GM13976 (cell line): ENCODE measurements at places on chromosomes 4 and X.

GRCh38 chr4:42642101-42642797 is 14.7 kb downstream of the ATP8A1 start:
- no peak for DNase-seq

DNA sequence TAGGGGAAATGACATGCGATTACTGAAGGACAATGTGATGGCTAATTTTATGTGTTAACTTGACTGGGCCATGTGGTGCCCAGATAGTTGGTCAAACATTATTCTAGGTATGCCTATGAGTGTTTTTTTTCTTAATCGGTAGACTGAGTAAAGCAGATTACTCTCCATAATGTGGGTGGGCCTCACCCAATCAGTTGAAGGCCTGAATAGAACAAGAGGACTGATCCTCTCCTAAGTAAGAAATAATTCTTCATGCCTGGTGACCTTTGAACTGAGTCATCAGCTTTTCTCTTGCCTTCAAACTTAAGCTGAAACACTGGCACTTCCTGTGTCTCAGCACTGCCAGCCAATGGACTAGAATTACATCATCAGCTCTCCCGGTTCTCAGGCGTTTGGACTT is 164.0 kb upstream of the FGF13 start:
- no peak for DNase-seq

- no peak for DNase-seq
Measured at GRCh38 chr4:176653401-176654220, 139.1 kb downstream of the VEGFC start.

GRCh38 chr4:102089850-102090621 is 255.2 kb downstream of the SLC39A8 start:
- DNase-seq, result no peak

DNA sequence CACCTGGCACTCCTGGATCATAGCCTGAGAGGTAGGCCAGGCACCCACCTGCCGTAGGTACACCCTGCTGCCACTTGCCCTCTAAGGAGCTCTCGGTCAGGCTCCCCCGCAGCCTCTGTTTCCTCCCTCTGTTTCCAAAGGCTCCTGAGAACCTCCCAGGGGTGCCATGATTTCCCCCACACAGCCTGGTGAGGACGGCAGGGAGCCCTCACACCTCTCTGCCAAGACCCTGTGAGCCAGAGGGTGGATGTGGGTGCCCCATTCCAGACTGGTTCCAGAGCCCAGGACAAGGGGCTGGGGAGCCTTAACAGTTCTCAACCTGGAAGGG is 1.6 kb upstream of the ABLIM2 start:
- no peak for DNase-seq

DNA sequence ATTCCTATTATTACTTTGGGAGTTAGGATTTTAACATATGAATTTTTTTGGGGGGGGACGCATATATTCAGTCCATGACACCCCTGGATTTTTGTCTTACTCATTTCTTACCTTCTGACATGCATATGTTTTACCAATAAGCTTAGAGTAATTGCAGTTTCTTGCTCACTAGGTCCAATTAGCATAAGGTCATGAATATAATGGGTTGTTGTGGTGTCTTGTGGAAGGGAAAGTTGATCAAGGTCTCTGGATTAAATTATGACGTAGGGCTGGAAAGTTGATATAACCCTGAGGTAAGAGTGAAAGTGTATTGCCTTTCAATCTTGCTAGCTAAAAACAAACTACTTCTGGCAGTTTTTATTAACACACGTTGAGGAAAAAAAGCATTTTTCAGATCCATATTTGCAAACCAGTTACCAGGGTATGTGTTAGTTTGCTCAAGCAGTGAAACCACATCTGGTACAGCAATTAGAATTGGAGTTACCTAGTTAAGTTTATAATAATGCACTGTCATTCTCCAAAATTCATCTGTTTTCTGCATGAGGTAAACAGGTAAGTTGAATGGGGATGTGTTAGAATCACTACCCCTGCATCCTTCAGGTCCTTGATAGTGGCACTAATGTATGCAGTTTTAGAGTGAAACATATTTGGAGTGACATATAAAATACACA is 32.0 kb downstream of the STIM2 start:
- DNase-seq, result no peak

GRCh38 chr4:78990938-78991810 is 51.9 kb upstream of the PAQR3 start:
- DNase-seq, result no peak

- DNase-seq, result no peak
Measured at GRCh38 chrX:638482-639131, 8.0 kb downstream of the SHOX start.

DNA sequence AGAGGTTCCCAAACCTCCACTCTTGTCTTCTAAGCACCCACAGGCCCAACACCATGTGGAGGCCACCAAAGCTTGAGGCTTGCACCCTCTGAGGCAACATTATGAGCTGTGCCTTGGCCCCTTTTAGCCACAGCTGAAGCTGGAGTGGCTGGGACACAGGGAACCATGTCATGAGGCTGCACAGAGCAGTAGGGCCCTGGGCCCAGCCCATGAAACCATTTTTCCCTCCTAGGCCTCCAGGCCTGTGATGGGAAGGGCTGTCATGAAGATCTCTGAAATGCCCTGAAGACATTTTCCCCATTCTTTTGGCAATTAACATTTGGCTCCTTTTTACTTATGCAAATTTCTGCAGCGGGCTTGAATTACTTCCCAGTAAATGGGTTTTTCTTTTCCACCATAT is 14.8 kb downstream of the RBMXL3 start:
- no peak for DNase-seq

- DNase-seq, result no peak
Measured at GRCh38 chr4:124480061-124480460, 232.5 kb downstream of the ANKRD50 start.

- no peak for DNase-seq
Measured at GRCh38 chr4:159776961-159777360, 674.1 kb downstream of the RAPGEF2 start.

GRCh38 chr4:6894528-6895498 is 14.8 kb upstream of the TBC1D14 start:
- DNase-seq, result no peak

GRCh38 chr4:120723986-120724385 is 198.5 kb downstream of the PRDM5 start:
- DNase-seq, result no peak

GRCh38 chr4:129929052-129929451 is 833.1 kb downstream of the C4orf33 start:
- no peak for DNase-seq

DNA sequence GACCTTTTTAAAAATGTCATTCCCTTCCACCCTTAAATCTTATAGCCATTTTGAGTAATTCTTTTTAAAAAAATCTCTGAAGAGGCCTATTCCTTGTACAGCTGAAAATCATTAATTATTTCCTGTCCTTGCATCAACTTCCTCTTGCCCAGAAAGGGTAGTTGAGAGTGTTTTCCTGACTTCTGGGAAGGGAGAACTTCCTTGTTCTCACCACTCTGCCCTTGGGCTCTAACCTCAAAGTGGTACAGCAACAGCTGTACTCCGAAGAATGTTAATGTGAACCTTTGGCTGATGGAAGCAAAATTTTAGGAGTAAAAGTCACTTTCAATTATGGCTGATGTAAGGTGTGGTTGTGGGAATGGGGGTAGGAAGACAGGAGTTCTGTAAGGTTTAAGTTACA is 15.1 kb upstream of the FABP2 start:
- no peak for DNase-seq

DNA sequence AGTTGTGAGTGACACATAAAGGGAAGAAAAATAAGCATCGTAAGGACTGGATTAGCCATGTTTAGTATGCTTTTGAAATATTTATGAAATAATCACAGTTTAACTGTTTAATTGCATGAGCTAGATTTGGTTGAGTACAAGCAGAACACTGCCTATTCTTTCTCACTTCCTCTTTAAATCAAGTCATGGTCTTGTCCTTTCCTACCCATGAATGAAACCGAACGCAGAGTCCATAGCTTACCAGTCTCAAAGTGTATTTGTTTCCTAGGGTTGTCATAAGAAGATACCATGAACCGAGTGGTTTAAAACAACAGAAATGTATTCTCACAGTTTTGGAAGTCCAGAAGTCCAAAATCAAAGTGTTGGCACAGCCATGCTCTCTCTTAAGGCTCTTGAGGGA is 684.0 kb upstream of the MAGEB2 start:
- DNase-seq, result peak; percentile 37

GRCh38 chrX:23394421-23394820 is 59.8 kb downstream of the PTCHD1 start:
- no peak for DNase-seq

DNA sequence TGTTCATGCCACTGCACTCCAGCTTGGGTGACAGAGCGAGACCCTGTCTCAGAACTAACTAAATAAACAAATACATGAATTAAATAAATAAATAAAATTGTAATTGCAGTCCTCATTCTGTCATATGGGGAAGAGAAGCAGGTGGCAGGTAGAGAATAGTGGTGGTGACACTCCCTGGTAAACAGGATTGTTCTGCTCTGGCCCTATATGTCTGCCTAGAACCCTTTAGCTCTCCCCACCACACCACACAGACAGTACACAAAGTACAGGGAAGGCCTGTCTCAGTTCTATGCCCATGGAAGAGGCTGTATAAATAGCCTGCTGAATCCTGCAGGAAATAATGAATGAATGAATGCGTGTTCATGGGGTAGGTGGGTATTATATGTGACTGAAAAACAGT is 117.7 kb downstream of the CEP135 start:
- DNase-seq, result no peak

- no peak for DNase-seq
Measured at GRCh38 chr4:138859254-138859653, 156.3 kb upstream of the NOCT start.

GRCh38 chr4:80259012-80259411 is 7.5 kb upstream of the FGF5 start:
- DNase-seq, result no peak

DNA sequence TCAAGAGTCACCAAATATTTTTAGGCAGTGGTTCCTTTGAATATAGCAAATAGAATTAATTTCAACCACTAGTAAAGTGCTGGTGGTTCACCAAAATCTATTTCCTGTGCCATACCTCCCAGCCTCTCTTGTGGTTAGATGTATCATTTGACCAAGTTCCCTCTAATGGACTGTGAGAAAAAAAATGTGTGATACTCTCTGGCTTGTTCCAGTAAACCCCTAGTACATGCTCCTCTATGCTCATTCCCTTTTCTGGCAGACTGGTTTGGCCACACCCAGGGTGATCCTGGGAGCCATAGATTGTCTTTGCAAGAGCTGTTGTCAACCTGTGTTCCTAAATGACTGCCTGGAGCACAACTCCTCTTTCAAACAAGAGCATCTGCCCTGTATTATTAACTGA is 109.5 kb downstream of the FRAS1 start:
- no peak for DNase-seq

DNA sequence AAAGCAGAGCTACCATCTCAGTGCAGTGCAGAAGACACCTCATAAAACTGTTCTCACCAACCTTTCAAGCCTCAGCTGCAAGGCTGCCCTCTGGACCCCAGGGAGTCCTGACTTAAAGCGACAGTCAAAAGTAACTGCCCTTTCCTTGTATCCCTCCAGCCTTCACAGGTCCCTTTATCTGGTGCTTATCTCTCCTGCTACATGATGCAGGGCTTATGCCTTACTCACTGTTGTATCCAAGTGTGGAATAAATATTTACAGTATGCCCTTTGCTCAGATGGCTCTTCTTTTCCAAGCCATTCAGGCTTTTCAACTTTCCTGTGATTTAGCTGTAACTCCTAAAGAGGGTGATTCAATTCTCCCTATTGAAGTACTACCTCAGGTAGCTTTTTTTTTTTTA is 92.6 kb downstream of the KDR start:
- DNase-seq, result no peak

DNA sequence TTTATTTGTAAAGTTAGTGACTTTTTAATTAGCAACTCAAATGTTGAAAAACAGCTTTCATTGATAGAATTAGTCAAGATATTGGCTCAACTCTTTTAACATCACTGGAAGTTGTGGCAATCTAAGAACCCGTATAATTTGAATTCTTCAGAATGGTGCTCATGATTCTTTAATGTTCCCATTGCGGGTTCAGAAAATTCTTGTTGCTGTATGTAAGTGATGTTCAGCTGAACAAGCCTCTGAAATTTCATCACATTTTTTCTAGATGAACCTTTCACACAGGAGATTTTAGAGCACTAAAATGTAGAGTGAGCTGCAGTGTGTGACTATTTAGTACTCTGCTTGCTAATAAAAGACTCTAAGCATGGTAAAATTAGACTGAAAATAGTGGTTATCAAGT is 1317.7 kb downstream of the FSTL5 start:
- no peak for DNase-seq

DNA sequence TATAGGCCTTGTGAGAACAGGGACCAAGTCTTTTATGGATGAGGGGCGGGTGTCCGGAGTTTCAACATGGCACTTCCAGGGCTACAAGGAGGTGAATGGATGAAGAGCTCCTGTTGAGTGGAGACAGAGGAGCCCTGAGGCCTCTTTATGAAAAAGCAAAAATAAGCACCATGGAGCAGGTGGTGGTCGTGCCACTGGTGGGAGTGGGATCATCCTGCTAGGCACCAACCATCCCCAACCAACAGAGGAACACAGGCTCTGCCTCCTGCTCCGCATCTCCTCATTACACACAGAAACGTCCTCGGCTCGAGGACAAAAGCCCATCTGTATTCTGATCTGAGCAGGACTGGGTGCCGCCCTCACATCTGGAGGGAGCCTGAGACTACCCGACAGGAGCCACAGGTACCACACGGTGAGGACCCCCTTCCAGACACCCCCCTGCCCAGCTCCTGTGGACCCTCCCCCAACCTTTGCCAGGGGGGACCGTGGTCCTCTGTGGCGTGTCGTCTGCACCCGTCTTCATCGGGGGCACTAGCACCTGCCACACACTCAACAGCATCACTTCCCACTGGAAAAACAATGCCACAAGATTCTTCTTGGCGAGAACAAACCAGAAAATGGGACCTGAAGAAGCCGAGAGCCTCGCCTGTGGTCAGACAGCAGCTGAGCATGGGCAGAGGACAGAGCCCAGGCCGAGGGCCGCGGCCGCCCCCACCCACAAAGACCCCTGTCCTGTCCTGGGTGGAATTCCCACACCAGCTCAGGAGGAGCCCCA is 3.9 kb upstream of the PDE6B start:
- DNase-seq, result no peak

DNA sequence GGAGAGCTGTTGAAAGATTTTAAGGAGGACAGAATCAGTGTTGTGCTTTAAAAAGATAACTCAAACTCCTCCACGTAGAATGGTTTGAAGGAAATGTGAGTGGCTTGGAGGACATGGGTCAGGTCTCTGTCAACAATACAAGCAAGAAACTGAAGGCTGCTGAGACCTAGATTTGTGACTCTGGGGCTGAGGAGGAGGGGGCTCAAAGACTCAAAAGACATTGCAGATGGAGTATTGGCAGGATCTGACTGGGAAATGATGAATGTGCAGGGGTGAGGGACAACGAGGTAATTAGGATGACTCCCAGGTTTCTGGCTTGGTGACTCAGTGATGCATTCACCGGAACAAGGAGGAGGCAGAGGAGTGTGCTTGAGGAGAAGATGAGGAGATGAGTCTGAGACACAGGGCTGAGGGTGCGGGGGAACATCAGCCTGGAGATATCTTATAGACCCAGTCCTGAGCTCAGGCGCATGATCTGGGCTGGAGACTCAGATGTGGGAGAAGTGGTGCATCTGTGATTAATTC is 3.3 kb upstream of the RPS4X start:
- no peak for DNase-seq
